ENCODE measurements at places on chromosomes 13 and 19.

DNA sequence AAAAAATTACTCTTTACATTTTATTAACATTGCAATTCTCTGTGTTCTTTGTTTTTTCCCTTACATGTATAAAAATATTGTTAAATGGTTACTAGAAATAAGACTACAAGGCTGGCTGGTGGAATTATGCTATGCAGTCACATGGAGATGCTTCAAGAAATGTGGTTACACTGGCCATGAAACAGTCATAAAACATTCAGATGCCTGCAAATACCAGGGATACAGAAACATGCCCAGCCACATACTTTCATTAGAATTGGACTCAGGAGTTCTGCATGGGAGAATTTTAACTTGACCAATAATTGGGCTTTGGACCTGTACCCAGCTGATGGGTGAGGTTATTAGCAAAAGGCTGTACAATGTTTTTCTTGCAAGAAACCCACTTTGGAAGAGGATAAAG is 1407.7 kb upstream of the SLC10A2 start:
- DNase-seq = peak; percentile 20

- DNase-seq = peak; percentile 67
Observed at GRCh38 chr13:75566658-75567057, 17.1 kb downstream of the UCHL3 start.

DNA sequence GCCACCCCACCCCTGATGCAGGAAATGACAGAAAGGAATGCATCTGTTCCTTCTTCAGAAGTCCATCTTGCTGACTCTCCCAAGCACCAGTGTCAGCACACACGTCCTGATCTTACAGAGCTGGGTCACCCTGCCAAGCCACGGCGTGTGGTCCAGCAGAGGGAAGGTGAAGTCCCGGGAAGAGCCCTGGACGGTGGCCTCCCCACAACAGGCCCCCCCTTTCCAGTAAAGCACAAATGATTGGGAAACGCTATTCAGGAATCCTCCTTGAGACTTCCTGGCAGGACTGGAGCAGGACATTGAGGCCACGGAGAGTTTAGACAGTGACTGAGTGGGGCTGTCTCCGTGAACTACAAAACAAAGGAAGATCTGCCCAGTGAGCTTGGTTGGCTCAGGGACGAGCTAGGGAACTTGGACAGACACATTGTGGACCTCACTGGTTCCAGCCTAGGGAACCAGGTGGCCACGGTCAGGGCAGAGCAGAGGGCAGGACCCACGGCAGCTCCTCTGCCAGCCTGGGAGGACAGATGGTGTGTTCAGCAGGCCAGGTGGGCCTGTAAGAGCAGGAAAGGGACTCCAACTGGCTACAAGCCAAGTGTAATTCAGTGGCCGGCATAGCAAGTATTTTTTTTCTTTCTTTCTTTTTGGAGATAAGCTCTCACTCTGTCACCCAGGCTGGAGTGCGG is 41.7 kb downstream of the ELL start:
- no peak for DNase-seq

DNA sequence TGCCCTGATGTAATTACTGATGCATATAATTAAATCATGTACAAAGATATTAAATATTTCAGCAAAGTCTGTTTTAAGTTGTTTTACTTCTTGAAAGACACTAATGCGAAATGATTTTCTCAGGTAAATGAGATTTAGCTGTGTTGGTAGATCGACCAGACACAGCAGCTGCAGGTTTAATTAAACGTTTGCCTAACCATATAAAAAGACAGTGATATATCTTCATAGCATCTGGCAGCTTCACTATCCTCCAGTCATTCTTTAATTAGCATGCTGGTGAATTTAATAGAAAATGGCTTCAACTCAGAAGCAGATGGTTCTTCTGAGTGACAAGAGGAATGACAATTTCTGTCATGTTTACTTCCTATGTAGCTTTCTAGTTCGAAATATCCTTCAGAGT is 69.3 kb downstream of the NHLRC3 start:
- no peak for DNase-seq

- DNase-seq = no peak
Observed at GRCh38 chr13:34034411-34034810, 216.5 kb downstream of the RFC3 start.

DNA sequence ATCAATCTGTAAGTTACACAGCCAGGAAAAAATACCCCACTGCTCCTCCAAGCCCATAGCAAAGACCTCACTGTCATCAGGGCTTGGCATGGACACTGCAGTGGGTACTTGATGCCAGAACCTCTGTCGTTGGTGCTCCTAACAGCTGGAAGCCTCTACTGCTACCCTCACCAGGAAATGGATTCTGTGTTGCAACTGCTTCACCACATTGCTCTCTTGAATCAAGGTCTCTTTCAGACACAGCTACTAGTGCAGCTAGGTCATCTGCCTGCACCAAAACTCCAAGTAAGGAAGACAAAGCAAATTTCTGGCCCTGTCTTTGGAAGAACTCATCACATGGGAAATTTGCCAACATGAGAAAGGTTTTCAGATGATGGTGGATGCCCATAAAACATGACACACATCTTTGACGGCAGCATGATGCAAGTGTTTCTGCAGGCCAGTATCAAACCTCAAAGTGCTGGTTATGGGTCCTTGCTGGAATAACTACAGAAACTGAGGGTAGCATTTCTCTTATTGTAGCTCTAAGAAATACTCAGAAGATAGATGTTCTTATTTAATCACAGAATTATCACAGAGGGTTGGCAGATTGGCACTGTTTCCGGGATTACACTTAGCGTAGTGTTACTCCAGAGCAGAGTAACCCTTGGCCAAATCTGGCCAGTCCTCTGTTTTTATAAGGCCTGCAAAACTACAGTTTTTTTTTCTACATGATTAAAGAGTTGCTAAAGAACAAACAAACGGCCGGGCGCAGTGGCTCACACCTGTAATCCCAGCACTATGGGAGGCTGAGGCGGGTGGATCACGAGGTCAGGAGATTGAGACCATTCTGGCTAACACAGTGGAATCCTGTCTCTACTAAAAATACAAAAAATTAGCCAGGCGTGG is 12.9 kb upstream of the PCCA start:
- DNase-seq = no peak

DNA sequence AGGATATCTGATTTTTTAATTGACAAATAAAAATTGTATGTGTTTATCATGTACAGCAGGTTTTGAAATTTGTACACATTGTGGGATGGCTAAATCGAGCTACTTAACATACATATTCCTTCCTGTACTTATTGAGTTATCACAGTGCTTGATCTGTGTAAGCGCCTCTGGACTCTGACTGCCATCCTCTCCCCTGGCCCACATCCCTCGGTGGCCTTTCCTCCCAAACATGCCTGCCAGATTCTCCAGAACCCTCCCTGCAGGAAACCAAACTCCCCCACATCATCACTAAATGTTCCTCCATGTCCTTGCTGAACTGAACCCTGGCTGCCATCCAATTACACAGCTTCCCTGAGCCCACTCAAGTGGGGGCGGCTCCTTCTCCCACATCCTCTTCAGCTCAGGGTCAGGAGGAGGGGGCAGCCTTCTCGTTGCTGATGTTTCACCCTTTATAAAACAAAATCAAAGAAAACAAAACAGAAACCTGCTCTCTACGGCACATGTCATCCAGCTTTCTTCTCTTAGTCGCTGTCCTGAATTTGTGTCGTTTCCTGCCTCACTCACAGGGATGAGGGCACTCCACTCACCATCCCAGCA is 97.1 kb upstream of the SPATA13 start:
- DNase-seq = no peak

GRCh38 chr19:51689751-51690453 is 3.2 kb upstream of the SPACA6 start:
- peak; percentile 23 for DNase-seq

- no peak for DNase-seq
Observed at GRCh38 chr13:36814465-36814864, 4.6 kb upstream of the RFXAP start.

DNA sequence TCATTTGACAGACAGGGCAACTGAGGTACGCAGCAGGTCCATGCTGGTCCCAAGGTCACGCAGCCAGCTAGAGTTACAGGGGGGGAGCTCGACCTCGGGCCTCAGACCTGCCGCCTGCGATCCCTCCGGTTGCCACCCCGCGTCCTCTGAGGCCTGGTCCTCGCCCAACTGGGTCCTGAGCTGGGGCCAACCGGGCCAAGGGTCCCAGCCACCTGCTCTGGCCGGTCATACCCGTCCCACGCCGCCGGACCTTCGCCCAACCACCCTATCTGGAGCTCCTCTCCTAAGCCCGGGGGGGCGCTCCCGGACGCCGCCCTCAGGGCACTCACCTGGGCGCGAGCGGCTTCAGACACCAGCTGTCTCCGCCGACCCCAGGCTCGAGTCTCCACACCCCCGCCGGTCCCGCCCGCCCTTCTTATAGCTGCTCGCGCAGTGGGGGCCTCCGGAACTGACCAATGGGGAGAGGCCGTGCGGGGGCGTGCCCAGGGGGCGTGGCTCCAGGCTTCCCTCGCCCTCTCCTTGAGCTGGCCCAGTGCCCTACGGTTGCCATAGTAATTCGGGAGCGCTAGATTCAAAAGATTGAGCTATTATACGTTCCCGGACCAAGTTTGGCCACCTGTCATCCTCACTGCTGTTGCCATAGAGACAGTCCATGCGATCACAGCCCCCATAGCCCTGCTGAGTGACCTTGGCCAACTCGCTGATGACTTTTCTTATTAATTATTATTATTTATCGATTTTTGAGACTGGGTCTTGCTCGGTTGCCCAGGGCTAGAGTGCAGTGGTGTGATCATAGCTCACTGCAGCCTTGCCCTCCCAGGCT is at the start of gene PLIN5:
Gene PLIN5 (minus strand): TSS at position 389 of the 823 bp plus-strand sequence. CDS start 1,150 bp downstream, outside the sequence.
- peak; percentile 19 for DNase-seq

- no peak for DNase-seq
Observed at GRCh38 chr13:21674490-21675009, 3.7 kb downstream of the FGF9 start.

DNA sequence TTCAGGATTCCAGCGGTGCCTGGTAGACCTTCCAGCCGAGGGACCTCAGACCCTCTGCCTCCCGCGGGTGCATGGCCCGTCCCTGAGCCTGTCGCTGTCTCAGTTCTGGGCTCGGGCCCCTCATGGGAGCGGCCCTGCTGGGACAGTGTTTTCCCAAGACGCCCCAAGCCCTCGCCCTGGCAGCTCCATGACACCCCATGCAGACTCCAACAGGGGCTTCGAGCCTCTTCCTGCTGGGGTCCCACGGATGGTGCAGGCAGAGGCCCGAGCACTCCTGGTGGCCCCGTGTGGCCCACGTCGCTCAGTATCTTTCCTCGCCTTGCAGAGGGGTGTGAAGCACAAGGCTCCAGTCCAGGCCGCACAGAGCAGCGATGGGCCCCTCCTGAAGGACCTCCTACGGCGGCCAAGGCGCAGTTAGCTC is 88.8 kb upstream of the MCF2L start:
- DNase-seq = no peak

- DNase-seq = peak; percentile 31
Observed at GRCh38 chr13:49679246-49679645, 12.0 kb downstream of the EBPL start.

GRCh38 chr19:10037809-10038208 is 24.5 kb downstream of the RDH8 start:
- DNase-seq = no peak
